ENCODE measurements at places on chromosomes 16 and 17. TPM values are rescaled to one million over a fixed set of nuclear protein-coding genes. Genes with fewer than 3 reads are reported as not detected.

- DNase-seq: no peak
Observed at GRCh38 chr16:12559714-12560113, 244.0 kb downstream of the CPPED1 start.

GRCh38 chr17:71764505-71764904 lies 356.3 kb upstream of the SOX9 start:
- DNase-seq: no peak

DNA sequence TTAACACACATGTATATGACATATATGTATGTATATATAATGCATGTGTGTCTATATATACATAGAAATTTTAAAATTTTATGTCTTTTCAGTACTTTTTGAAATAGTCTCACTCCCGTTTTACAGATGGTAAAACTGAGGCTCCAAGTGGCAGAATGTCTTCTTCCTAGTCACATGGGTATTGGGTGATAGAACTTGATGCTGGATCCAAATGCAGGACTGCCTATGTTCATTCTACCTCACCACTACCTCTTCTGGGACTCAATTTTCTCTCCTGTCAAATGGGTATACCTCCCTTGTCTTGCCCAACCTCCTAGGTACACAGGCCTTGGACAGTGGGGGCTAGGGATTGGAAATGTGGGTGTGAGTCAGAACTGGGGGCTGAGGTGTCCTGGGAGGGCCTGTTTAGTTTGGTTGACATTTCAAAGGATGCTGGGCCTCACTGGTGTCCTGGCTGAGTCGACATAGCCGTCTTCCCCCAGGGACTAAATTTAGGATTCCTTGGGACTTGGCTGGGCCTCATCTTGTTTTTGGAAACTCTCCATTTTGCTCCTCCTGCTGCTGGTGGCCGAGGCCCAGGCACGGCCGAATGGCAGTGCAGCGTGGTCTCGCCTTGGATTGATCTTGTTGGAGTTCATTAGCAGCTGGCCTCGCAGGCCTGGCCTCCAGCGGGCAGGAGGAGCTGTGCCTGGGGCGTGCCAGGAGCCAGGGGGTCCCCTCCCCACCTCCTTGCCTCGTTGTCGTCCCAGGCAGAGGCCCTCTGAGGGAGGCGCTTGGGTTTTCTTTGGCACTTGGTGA lies 25.9 kb downstream of the NKD1 start:
- no peak for DNase-seq

HLF gene
- total RNA-seq: 29.4 TPM

DNA sequence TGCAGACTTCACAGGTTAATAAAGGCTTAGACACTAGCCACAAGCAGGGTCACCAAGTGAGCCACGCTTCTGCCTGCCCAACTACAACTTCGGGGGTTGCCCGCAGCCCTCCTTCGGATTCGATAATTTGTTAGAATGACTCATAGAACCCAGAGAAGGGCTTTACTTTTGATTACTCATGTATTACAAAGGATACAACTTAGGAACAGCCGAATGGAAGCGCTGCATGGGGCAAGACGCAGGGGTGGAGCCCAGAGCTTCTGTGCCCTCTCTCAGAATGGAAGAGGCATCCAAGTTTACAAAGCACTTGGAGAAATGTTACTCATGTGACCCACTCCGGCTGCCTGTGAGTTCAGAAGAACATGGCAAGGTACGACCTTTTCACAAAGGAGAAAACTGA lies 7.5 kb upstream of the CDH5 start:
- no peak for DNase-seq

PRCD gene
- 8.2 TPM for total RNA-seq

- DNase-seq: no peak
Observed at GRCh38 chr17:58248955-58249269, 10.5 kb downstream of the LPO start.

Measured in lower lobe of right lung (tissue), 2 donors.